ENCODE measurements at places on chromosomes 2 and 18.

- DNase-seq: no peak
These were observed 61.5 kb downstream of the TANC1 start for GRCh38 chr2:159029936-159030335.

DNA sequence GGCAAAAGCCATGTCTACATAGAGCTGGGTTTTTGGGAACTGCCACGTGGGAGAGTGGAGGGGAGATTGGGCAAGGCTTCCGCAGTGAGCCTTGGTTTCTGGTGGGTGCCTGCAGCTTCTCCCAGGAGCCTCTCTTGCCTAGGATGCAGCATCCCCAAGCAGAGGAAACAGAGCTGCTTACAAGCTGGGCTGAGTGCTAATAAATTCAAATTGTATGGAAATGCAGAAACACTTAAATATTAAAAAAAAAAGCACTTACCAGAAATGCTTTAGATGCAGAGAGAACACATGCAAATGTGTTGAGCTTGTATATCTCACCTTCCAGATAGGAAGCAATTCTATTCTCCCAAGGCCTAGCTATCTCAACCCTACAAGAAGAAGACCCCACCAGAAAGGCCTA is 96.0 kb upstream of the ST3GAL5 start:
- no peak for DNase-seq

GRCh38 chr18:57579934-57580333 is 6.6 kb downstream of the FECH start:
- DNase-seq: no peak

DNA sequence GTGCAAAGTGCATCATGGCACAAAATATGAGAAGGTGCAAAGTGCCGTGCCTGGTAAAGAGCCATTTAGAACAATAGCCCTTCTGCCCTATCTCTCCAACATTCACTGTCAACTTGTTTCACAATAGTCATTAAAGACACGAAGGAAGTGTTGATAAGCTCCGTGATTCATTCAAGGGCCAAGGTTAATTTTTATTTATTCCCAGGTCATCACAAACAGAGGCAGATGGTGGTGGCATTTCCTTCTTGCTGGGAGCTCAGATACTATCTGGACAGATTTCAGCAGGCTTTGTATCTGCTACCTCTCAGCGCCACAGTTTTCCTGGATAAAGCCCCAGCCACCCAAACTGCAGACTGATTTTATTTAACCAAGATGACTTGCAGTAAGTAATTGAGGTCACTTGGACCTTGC is 309.3 kb downstream of the ZNF521 start:
- no peak for DNase-seq

DNA sequence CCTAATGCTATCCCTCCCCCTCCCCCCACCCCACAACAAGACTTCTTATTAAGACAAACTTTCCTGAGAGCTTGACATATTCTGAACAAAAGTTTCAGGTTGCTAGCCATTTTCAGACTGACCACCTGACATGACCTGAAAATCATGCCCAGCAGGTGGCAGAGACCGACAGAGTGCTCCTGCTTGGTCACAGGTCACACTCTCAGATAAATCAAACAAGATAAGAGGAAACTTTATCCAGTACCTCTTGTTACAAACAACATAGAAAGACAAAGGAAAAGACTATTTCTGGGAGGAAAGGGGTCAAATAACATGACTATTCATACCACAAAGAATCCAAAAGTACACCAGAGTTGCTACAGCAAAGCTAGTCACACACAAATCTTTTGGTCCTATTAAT is 107.4 kb downstream of the TMEM200C start:
- no peak for DNase-seq

DNA sequence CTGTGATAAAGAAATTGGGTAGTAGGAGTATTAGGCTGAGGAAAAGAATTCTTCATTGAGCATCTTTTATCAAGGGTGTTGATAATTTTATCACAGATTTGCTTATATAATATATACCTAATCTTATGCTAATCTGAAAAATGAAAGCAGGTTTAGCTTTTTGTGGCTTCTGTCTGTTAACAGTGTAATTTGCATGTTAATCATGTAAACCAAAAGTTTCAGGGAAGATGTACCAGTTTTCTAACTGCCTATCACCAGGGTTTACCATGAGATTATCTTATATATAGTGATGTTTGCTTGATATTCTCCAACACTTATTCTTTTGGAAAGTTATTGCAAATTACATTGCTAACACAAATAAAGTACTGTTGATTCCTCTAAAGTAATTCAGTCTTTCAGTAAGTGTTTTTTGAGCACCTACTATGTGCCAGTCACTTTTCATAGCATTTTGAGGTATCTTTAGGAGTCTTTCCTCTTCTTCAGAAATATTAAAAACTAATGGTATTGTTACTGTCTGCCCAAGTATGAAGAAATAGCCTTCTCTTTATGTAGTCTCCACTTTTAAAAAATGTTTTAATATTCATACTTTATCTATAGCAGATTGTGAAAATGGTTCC is 41.6 kb downstream of the GCC2 start:
- DNase-seq: no peak

DNA sequence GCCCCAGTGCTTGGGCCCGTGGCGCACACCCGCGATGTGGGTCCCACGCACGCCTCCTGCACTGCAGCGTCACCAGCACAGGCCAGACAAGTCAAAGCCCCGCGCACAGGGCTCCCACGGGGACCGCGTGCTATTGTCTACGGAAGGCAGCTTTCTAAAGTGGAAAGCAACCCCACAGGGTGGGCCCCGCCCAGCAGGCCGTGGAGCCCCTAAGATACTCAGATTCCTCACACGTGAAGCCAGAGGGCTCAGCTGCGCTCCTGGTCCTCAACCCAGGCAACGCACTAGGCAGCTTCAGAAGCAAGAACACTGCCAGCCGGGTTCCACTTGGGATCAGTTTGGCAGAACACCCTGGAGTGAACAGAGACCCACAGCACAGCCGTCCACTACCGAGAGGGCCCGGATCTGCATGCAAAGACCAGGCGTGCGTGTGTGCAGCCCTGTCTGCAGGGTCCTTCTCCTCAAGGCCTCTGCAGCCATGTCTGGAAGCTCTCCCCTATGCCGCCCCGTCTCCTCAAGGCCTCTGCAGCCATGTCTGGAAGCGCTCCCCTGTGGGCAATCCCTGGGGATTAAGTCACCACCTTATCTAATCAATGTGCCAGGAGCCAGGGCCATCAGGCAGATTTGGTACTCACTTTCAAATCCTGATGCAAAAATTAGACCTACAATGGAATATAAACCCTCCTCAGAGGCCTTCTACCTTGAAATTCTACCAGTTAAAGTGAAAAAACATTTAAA is 231.3 kb downstream of the HDAC4 start:
- DNase-seq: no peak
